ENCODE measurements at places on chromosomes 5 and 9.

DNA sequence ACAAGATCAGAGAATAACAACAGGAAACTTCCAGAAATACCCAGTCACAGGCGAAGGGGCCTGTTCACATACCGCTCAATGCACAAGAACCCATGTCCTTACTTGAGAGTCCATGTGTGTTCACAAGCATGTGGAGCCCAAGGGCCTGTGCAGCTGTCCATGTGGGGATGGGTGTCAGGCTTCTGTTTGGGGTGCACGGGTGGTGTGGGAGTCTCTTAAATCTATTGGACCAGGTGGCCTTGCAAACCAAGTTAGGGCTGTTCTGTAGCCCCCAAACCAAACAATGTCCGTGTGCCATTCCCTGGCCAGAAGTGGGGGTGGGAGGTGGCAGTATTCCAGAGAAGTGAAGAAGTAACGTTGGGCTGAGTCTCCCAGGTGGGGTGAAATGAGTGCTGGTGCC lies 222.3 kb downstream of the PBX3 start:
- no peak for DNase-seq

DNA sequence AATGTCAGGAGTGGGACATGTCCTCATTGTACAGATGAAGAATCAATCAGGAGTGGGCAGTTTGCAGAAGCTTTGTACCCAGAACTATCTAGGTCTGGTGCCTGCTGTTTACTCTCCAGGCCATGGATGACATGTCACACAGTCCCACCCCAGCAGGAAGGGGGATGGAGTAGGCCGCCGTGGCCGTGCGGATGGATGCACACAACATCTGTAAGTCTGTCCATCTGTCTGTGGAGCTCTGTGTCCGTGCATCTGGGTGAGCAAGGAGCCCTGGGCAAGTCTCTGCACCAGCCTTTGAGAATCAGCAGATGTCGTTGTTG lies 311.5 kb upstream of the IRX4 start:
- DNase-seq, result no peak

GRCh38 chr9:115770521-115770920 lies 383.1 kb upstream of the PAPPA start:
- DNase-seq, result no peak

- DNase-seq, result no peak
These were observed 222.4 kb downstream of the CACNA1B start for GRCh38 chr9:138099803-138100598.

GRCh38 chr5:173620784-173621183 lies 4.3 kb upstream of the BOD1 start:
- no peak for DNase-seq

DNA sequence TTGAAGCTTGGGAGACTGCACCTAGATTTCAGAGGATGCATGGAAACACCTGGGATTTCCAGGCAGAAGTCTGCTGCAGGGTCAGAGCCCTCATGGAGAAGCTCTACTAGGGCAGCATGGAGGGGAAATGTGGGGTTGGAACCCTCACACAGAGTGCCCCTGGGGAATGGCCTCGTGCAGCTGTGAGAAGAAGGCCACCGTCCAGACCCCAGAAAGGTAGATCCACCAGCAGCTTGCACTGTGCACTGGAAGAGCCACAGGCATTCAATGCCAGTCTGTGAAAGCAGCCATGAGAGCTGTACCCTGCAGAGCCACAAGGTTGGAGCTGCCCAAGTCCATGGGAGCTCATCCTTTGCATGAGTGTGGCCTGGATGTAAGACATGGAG lies 285.3 kb upstream of the FAM174A start:
- DNase-seq, result no peak

GRCh38 chr5:65102371-65102975 lies 333.7 kb downstream of the CWC27 start:
- no peak for DNase-seq
